ENCODE measurements at places on chromosomes 6 and 20.

DNA sequence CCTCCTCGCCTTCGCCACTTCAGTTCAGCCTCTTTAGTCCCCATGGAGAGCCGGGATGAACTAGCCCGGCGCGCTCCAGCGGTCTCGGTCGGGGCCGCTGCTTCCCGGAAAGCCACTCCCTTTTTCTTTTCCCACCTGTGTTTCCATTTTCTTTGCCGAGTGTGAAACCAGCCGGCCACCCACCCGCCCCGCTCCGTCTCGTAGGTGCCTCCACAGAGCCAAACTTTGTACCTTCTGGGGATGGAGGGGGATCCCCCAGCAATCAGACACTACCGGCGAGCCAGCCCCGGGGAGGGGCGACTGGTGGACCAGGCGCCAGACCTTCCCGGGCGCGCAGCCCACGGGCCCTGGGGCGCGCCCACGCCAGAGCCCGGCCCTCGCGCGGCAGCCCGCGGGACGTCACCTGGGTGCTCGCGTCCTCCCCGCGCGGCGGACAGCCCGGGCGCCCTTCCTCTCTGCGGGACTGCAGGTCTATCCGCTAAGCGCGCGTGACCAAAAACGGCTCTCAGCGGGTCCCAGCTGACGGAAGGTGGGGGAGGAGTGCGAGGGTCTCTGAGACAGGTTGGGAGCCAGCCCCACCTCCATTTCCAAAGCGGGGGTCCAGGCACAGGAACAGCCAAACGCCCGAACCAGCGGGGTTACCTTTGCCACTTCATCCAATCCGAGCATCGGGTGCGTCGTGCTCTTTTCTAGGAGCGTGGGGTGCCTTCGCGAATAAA lies at the start of gene MCHR2:
MCHR2 (minus strand) TSS at position 691 of the 719 bp plus-strand sequence. CDS start 38,076 bp downstream, outside the sequence.
- no peak for DNase-seq

GRCh38 chr20:53270792-53271375 lies 298.7 kb downstream of the TSHZ2 start:
- DNase-seq, result no peak

DNA sequence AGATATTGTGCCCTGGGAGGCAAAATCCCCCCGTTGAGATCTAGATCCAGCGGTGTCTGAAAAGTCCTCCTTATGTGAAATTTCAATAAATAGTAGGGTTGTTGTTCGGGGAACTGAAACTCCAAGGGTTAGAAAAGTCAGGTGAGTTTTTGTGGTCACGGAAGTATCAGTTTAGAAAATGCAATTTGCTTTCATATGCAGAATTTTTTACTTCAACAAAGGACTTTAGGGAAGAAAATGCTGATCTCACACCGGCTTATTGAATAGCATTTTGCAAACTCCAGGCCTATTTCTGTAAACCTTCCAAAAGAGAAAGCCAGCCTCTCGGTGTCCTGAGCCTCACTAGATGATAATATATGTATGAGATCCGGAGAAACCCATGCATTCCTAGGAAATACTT lies 254.7 kb downstream of the TSHZ2 start:
- no peak for DNase-seq

- no peak for DNase-seq
Measured at GRCh38 chr6:93398723-93399122, 20.6 kb downstream of the EPHA7 start.

DNA sequence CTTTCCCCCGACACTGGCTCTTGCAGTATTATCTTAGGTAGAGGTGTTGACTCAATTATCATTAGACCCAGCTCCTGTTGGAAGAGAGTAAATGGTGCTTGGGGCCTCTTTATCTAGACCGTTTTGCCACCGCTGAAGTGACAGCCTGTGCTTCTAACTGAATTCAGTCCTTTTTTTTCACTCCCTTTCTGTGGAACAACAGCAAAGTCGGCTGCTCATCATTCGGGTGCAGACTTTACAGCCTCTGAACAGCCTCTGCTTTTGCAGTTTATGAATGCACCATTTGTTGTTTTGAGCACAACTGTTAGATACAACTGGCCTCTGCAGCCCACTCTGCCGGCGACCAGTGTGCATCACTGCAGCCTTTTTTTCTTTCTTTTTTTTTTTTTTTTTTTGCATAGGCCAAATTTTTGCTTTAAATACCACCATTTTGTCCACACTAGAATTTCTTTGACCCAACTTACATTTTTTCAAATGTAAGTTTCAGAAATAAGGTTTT lies 35.8 kb downstream of the RREB1 start:
- DNase-seq, result no peak

GRCh38 chr6:85473748-85474147 lies 23.9 kb downstream of the NT5E start:
- no peak for DNase-seq

GRCh38 chr20:10064611-10065010 lies 29.8 kb downstream of the ANKEF1 start:
- DNase-seq, result no peak

DNA sequence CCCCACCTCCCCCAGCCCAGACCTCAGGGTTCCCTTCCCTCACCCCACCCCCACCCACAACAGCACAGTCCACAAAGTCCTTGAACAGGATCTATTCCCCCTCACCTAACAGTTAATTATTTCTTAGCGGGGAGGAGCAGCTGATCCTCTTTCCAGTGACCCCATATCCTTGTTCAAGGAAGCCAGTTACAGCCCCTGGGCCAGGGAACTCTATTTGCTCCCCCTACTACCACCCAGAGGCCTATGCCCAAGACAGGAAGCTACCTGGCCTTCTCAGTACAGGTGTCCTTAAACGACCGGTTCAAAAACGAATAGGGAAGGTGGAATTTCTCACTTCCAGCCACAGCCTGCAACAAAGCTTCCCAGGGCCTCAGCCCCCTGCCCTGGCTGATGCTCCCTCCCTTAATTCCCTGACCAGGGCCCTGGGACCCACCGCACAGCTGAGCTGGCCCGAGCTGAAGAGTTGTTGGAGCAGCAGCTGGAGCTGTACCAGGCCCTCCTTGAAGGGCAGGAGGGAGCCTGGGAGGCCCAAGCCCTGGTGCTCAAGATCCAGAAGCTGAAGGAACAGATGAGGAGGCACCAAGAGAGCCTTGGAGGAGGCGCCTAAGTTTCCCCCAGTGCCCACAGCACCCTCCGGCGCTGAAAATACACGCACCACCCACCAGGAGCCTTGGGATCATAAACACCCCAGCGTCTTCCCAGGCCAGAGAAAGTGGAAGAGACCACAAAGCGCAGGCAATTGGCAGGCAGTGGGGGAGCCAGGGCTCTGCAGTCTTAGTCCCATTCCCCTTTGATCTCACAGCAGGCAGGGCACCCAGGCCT lies 778 bp downstream of the MCCD1 start:
- DNase-seq, result no peak

DNA sequence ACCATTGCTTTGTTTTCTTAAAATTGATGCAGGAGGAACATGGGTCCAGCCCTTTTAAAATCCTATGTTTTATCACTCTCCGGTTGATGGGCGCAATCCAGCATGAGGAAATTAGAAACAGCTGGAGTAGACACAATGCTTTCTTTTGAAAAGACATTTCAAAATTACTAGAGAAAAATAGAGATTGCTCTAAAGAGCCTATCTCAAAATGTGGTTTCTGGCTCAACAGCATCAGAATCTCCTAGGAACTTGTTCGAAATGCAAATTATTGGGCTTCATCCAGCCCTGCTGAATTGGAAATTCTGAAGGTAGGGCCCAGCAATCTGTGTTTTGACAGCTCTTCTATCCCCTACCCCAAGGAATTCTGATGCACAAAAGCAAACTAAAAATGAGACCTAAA lies 190.8 kb upstream of the BMP2 start:
- DNase-seq, result no peak

- DNase-seq, result no peak
Measured at GRCh38 chr20:38129248-38129865, 35.7 kb downstream of the TGM2 start.

Measured in mucosa of descending colon (tissue), 3 donors.